CD4-positive, alpha-beta T cell treated with Interleukin-4 for 4 hours (primary cell): ENCODE measurements at places on chromosomes 11 and 22.

- DNase-seq, result no peak
Measured at GRCh38 chr11:271319-271715, 6.9 kb upstream of the NLRP6 start.

DNA sequence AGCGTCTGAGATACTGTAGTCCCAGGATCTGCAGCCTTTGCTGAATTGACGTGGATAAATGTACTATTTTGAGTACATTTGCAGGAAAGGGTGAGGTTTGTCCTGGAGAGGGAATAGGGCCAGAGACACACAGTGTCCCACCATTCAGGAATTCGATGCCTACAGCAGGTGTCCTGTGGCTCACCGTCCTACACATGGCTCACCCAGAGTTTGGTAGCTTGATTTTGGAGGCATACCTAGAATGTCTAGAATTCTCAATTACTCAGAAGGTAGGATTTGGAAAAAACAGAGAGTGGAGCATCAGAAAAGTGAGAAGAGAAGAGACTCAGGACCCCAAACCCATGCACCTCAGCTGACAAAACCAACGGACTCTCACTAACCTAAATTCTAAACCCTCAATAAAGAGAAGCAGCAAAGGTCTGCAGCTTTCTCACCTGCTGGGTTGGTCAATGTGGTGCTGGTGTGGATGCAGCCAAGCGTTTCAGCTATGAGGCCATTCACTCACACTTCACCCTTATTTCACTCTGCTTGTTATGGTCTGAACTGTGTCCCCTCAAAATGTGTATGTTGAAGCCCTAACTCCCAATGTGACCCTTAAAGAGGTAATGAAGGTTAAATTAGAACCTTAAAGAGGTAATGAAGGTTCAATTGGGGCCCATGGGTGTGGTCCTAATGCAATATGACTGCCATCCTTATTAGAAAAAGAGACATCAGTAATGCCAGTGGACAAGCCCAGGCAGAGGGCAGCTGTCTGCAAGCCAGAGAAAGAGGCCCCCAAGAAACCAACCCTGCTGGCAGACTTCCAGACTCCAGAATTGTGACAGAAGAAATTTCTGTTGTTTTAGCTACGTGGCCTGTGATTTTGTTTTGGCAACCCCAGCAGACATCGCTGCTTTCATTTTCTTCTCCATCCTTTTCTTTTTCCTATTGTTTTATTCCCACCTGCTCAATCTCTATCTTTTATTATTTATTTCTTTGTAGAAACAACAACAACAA is 187.8 kb downstream of the SNX19 start:
- no peak for DNase-seq

DNA sequence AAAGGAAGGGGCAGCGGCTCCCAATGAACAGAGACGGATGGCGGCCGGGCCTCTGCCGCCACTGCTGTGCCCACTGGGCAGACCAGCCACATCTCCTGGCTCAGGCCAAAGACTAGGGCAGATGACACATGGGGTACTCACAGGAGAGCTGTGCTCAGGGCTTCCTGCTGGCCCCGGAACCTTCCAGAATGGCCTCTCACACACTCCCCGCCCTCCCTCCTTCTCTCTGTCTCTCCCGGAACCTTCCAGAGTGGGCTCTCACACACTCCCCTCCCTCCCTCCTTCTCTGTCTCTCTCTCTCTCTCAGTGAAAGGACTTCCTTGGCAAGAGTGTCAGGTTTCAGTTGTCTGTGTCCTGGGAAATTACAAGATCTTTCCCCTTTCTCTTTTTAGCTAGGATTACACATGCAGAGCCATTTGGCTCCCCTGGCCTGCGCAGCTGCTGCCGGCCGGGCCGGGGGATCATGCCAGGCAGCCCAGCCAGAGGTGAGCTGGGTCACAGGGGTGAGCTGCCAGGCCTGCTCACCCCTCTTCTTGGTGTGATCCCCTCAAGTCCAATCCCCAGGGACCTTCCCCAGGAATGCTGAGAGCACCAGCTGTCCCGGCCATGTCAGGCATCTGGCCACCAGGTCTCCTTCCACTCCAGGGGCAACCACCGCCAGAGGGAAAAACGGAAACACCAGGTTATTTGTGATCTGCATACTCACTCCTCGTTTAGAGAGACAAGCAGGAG is 45.3 kb upstream of the ADA2 start:
- DNase-seq, result no peak

DNA sequence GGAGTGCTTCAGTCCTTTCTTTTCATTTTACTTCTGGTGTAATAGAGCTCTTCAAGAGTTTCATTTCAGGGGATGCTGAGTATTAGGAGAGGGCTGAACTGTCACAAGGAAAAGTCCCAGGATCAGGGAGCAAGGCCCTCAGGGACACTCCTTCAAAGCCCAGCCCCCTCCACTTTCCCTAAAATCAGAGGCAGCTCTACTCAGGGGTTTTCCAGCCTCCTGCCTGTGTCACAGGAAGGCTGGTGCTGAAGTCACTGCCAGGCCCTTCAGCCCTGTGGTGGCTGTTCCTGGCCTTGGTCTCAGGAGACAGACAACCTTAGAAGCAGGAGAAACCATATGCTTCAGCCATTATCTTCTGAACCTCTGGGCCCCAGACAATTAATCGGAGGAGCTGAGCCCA is 36.4 kb upstream of the KIRREL3 start:
- DNase-seq, result no peak

DNA sequence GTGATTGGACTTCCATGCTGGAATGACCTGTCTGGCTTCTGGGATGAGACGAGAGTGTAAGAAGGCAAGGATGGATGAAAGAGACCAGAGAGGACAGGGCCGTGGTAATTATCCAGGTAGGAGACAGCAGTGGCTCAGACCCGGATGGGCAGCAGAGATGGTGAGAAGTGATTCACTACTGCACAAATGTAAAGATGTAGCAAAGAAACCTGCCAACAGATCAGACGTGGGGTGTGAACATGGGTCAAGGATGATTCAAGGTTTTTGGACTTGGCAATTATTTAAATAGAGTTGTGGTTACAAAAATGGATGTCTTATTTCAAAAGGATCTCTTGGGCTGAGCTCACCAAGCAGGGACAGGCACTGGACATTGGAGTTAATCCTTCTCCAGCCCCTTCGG is 32.7 kb downstream of the RIBC2 start:
- DNase-seq, result no peak

GRCh38 chr11:96246718-96247552 is 96.1 kb downstream of the MAML2 start:
- DNase-seq, result no peak

DNA sequence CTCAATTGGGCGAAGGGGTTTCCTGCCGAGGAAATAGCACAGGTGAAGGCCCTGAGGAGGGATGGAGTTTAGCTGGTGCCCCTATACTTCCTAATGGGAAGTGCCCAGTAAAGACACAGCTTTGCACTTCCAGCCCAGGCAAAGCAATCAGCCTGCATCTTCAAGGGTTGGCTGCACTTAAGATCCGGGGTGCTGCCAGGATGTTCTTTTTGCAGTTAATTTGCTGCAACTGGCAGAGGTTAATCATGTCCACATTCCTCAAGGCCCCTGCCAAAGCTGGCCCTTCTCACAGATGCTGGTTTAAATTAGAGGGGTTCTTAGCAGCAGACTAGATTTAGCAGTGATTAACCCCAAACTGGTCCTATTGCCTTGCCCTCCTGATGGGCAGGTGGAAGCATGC is 137.7 kb upstream of the NAV2 start:
- no peak for DNase-seq

DNA sequence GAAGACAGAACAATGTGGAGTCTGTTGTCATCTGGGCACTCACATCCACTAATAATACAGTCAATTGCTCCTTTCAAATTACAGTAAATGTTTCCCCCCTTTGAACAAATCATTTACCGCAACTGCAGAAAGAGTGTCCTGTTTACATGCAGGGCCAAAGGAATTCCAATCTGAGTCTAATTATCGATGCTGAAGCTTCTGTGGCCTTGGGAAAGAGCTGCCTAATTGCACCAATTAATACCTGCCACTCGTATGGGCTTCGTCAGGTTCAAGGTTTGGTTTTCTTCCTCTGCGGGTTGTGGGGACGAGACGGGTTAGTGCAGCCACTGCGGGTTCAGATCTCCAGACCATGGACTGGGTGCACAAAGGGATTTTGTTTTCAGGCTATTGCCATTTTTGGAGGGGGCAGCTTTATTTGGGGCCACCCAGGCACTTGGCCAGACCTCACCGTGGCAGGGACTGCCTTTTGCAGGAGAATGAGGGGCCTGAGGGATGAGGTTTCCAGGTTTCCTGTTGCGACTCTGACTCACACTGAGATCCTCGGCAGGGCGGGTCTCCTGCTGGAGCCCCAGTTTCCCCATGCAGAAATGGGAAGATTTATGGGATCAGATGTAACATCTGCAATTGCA is 147.6 kb downstream of the MIAT start:
- no peak for DNase-seq

- DNase-seq, result no peak
Measured at GRCh38 chr22:44307509-44308169, 5.1 kb downstream of the SHISAL1 start.

DNA sequence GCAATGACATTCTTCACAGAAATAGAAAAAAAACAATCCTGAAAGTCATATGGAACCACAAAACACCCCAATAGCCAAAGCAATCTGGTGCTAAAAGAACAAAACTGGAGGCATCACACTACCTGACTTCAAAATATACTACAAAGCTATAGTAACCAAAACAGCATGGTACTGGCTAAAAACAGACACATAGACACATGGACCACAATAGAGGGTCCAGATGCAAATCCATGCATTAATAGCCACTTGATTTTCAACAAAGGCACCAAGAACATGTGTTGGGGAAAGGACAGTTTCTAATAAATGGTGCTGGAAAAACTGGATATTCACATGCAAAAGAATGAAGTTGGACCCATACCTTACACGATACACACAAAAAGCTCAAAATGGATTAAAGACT is 27.9 kb upstream of the SMIM38 start:
- no peak for DNase-seq

GRCh38 chr22:46673205-46673604 is 53.0 kb downstream of the GRAMD4 start:
- DNase-seq, result no peak

GRCh38 chr11:122516686-122517085 is 138.8 kb upstream of the UBASH3B start:
- no peak for DNase-seq

DNA sequence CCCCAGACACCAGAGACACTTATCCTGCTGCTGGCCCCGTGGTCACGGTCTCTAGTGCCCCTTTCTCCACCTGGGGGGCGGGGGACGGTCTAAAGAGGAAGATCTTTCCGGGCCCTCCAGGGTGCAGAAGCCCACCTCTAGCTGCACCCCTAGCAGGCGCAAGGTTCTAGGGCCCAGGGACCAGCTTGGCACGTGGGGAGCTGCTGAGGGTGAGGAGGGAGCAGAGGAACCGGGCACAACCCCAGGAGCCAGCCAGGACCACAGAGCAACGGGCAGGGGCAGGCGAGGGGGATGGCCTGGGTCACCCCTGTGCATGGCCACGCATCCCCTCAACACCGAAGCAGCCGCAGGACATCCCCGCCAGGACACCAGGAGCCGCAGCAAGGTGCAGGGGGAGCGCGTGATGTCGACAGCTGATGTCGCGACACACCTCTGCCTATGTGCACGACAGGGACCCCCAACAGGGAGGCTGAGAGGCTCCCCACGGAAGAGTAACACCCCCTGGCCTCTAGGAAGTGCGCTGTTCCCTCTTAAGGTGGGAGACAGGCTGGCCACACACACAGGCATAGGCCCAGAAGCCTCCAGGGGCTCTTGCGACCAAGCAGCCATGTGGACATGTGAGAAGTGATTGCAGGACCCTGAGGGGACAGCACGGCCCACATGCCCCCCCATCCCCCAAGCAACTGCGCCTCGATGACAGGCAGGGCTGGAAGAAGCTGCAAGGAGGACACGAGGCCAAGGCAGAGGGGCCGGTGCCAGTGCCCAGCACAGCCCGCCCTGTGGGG is 5.1 kb downstream of the LRFN4 start:
- no peak for DNase-seq

DNA sequence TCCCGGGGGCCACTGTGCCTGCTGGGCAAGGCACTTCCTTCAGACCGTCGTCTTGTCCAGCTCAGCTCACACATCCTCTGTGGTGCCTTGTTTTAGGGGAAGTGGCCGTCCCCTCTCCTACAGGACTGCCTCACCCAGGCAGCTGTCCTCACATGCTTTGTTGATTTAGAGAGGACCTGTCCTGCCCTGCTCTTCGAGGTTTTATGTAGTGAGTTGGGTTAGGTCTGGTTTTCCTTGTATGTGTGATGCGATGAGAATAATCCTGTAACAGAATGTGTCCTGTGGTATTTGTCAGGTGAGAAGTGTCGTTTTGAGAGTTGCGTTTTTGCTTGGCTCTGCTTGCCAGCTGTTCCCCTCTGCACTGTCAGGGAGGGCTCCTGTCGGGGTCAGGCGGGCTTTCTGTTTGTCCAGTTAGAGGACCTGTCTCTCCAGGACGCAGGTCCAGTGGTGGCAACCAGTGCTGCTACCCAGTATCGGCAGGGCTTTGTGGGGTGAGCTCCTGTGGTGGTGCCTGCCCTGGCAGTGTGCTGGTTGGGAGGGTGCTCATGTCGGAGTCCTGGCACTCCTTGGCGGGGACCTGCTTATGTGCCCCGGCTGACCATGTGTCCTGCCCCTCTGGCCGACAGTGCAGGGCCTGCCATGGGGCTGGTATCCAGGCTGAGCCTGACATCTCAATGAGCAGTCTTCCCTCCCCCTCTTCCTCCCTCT is 41.3 kb downstream of the MUC6 start:
- DNase-seq, result no peak

- no peak for DNase-seq
Measured at GRCh38 chr11:70063121-70063520, 15.0 kb upstream of the ANO1 start.

- no peak for DNase-seq
Measured at GRCh38 chr22:46378426-46379065, 43.0 kb downstream of the TRMU start.

DNA sequence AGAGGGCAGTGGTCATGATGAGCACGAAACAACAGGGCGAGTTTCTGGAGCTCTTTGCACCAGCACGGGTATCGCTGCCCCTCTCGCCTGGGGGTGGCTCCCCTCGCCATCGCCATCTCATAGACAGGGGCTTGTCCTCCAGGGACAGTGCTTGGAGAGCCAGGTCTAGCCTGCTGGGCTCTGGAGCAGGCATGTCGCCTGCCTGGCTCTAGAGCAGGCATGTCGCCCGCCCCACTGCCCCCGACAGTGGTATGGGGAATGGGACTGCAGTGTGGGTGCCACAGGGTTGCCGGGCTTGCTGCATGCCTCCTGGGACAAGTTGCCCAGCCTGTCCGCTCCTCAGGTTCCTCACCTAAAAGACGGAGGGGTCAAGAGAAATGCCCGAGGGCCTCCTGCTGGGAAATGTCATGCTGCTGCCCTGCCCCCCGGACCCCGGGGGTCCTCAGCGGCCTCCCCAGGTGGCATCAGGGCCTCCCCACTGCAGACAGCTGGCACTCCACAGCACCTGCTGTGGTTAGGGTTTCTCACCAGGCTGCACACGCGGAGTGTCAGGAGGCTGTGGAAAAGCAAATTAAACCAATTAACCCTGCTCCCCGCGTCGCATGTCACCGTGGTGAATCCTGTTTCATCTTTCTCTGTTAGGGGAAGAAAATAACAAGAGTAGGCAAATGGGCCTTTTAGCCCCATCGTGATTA is 403.0 kb downstream of the TBC1D22A start:
- no peak for DNase-seq

- no peak for DNase-seq
Measured at GRCh38 chr22:21928048-21928447, 24.6 kb downstream of the PPM1F start.
